ENCODE measurements at places on chromosomes 7 and 10.

GRCh38 chr10:92076722-92077121 is 153.2 kb downstream of the BTAF1 start:
- no peak for DNase-seq

DNA sequence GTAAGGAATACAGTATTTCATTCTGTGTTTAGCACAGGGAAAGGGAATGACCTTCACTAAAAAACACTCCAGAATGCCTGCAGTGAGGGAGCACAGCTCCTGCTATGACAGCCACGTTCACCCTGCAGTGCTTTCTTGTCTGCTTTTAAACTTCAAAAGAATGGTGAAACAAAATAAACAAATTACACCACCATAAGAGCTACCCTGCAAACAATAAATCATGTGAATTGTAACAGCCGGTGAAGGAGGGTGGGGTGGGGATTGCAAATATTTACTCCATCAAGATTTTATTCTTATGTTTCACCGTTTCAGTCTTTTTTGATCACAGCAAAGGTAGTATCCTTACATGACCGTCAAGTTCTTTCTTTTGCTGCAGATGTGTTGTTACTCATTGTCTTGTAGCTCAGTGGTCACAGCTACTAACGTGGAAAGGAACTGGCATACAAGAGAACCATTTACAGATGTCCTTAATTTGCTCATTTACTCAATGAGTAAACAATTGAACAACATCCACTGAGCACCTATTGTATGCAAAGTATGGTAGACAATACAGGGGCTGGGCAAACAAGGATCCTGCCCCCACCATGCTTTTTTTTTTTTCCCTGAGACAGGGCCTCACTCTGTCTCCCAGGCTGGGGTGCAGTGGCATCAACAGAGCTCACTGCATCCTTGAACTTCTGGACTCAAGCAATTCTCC is 4.1 kb upstream of the CHN2 start:
- DNase-seq: no peak

DNA sequence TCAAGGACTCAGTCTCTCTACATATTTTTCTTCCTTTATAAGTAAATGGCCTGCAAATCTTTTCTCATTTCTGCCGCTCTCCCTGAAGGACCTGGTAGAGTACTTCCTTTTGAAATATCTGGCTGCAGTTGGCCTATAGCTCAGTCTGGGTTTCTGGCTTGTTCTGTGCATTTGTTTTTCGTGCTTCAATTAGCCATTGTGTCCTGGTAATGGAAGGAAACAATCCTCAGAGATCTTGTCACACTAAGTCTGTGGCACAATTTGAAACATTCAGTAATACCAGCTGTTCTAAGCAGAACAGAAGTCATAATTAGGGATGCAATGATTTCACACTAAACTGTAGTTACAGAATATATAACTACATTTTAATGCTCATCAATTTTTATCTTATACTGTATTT is 545.0 kb downstream of the NRG3 start:
- no peak for DNase-seq

GRCh38 chr7:17230099-17230807 is 68.2 kb upstream of the AHR start:
- DNase-seq: no peak

DNA sequence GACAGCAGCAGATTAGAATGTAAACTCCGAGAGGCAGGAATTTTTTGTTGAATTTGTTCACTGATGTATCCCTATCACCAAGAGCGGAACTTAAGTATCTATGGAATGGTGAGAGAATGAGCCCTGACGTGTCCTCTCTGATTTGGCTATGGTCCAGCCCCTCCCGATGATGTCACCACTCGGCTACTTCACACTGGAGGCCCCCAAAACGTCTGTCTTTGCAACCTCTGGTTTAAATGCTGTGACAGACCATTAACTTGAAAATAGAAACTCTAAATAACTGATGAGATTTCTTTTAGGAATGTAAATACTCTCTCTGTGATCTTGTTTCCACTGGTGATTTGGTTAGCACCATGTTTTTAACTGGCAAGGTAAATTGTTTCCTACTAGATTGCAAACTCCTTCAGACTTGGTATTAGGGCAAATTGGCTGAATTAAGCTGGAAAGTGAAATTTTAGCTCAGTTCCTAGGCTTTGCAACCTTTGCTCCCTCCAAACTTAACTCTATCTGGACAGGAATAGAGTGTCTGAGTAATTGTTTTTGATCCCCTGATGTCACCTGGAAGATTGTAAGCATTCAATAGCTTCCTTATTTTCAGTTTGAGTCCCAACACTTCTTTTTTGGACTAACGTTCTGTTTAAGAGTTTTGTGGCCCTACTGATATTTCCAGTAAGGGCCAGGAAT is 19.1 kb downstream of the SLC16A12 start:
- no peak for DNase-seq

- no peak for DNase-seq
Observed at GRCh38 chr10:15158972-15159371, 9.5 kb downstream of the NMT2 start.

DNA sequence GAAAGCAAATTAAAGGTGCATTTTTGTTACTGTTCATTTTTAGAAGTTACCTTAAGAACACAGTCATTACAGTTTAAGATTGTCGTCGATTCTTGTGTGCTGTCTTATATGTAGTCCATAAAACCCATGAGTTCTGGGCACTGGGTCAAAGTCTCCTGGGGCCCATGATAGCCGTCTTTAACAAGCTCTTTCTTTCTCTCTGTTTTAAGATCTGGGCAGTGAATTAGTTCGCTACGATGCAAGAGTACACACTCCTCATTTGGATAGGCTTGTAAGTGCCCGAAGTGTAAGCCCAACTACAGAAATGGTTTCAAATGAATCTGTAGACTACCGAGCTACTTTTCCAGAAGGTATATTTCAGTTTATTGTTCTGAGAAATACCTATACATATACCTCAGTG is 90.7 kb upstream of the CAPZA2 start:
- no peak for DNase-seq

DNA sequence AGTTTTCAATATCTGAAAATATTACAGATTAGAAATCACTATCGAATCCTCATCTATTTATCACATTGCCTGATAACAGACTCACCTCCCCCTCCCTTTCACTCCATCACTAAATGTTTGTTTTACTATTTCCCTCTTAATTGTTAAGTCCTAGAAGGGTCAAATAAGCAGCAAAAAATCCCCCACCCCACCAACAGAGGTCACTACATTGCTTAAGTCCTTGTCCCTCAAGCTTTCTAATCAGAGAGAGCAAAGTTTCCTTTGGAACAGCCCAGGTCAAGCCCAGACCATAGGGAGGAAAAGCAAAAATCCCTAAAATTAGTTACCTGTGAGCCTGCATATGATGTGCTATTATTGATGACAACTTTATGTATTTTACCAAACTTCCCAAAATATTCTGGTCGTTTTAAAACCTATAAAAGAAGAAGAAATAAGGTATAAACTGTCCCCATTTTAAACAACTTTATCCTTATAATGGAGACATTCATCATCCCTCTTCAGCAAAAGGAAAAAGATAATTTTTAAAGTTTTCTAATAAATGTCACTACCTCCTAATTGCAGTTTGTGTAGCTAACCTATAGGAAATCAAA is 95.0 kb downstream of the CNOT4 start:
- DNase-seq: no peak

DNA sequence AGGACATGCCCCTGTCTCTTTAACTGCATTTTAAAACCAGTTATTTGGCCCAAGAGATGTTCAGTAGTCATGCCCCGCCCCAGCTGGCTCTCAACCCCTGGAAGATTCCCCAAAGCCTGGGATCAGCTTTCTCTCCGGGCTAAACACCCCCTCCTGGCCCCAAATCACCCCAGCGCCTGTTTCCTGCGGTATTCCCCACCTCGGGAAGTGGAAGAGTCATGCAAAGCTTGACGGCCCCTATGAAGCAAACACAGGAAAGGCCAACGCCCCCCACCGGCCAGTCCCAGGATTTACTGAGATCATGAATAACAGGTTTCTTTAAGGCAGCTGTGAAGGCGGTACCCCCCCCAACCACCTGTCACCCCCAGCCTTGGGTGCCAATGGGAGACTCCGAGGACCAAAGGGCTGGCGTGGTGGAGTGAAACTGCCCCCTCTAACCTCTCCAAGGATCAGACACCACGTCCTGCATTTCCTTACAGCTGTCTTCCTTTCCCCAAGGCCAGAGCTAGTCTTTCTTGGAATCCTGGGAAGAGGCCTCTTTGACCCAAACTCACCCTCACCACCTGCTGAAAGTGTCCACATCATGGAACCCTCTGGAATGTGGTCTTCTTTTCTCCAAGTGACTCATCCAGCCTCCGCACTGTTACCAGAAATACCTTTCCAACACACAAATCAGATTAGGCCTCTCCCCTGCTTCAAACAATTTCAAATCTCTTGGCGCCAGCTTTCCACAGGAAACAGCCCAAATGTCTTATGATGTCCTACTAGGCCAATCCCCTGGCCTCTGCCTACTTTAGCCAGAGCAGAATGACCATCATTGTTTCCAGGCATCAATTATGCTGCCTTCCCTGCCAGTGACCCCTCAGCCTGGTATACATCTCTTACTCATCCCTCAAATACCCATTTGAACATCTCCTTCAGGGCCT is 301.5 kb downstream of the ZEB1 start:
- no peak for DNase-seq

- DNase-seq: no peak
Observed at GRCh38 chr7:121259826-121260225, 69.0 kb upstream of the WNT16 start.

DNA sequence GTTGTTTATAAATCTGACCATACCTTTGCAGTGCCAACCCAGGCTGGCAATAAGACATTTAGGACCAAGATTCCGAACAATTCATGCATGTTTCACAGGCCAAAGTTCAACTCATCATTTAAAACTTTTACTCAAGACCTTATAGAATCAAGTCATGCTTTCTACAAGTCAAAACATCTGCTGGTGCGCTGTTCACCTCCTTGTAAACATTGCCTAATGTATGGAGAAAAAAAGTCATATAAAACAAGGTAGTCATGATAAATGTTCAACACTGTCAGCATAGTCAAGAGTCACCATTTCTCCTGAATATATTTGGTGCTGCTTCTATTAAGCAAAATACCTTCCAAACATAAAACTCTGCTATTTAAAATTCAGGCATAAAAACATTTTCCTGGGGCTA is 42.1 kb upstream of the AHR start:
- DNase-seq: no peak

- no peak for DNase-seq
Observed at GRCh38 chr7:140631021-140631420, 9.6 kb downstream of the DENND2A start.

Measured in activated T-helper 2 cell treated with anti-CD3 and anti-CD28 coated beads, Interferon-gamma antibody, Interleukin-2, Interleukin-4, amounts not matched to agents 10 μg/mL and 5 μg/mL and 100 μg/mL, durations not matched to agents 14 hours and 24 hours and 36 hours (primary cell).